ENCODE measurements at places on chromosomes 2 and 18.

DNA sequence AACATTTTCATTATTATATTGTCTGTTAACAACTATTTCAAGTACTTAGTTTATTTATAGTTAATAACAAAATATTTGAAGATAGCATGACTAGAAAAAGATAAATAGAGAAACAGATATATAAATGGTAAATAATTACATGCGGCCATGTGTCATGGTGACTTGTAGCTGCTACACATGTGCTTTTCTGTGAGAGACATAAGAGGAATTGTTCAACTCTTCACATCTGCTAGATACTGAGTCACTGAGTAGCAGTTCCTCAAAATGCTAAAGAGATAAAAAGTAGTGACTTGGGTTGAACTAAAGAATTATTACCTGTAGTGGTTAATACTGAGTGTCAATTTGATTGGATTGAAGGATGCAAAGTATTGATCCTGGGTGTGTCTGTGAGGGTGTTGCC is 37.5 kb upstream of the SCN9A start:
- no peak for DNase-seq

DNA sequence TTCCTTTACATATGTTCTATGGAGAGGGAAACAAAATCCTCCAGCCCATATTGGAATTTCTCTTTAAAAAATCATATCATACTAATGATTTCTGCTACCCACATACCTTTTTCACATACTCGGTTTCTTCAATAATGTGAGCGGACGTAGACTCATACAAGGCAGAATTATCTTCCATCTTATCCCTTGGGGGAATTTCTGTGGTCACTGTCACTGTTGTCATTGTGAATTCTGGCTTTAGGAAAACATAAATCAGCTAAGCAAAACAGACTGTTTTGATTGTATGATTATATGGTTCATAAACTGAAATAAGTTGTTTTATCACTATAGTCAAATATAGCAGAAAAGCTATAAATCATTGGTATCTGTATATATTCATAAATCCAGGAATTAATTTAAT is 16.7 kb downstream of the CCDC68 start:
- no peak for DNase-seq

- no peak for DNase-seq
These were observed 461 bp downstream of the PRADC1 start for GRCh38 chr2:73232403-73233153.

DNA sequence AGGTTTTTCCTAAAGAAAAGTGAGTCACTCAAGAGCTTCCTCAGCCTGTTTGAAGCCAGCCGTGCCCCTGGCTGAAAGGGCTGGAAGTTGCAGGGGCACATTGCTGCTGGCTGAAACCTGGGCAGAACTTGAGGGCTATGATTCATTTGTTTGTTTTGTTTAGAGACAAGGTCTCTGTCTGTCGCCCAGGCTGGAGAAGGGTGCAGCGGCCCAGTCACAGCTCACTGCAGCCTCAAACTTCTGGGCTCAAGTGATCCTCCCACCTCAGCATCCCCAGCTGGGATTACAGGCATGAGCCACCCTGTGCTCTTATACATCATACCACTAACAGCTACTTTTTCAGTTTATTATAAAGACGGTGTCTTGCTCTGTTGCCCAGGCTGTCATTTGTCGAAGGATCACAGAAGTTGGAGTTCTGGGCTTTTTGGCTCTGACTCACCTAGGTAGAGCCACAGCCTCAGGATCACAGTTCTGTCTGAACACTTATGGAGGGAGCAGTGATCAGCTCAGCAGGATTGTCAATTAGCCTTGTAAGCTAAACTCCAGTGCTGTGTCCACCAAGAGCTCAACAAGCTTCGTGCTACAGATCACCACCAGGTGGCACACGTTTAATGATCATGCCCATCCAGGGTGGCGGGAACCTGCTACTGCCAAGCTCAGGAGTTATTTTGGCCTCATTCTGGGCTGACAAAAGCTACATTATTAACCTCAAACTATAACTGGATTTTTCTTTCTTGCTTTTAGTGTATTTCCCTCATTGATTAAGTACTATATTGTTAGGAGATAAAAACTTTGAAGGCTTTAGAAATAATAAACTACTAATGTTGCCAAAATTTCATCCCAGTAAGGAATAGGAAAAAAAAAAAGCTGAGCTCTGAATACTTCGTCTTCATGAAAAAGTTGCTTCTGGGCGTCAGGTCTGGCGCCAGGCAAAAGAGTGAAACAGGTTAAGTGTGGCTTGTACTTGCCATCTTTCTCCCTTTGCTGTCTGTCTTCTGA is 57.9 kb downstream of the ARHGEF33 start:
- DNase-seq = peak; percentile 65

- DNase-seq = no peak
These were observed 9.1 kb upstream of the LCLAT1 start for GRCh38 chr2:30437809-30438548.

DNA sequence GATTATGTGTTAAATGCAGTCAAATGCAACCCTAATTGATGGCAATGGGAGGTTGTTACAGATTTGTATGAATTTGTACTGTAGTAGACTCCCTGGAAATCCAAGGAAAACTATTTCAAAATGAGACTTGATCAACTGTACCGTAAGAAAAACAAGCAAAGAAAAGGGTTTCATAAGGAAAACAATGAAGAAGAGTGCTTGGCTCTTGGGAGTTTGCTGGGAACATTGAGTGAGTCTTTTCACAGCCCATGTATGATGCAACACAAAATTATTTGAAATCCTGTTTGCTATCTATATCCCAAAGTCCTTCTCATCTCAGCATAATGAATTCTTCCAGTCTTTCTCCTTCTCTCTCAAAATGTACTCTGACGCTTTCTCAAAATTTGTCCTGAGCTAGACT is 67.0 kb upstream of the OSR1 start:
- DNase-seq = peak; percentile 21

GRCh38 chr18:61551586-61551985 is 218.4 kb downstream of the CDH20 start:
- DNase-seq = peak; percentile 82
